C1 segment of cervical spinal cord (tissue), 14 donors: ENCODE measurements at places on chromosomes 5 and 9.

DNA sequence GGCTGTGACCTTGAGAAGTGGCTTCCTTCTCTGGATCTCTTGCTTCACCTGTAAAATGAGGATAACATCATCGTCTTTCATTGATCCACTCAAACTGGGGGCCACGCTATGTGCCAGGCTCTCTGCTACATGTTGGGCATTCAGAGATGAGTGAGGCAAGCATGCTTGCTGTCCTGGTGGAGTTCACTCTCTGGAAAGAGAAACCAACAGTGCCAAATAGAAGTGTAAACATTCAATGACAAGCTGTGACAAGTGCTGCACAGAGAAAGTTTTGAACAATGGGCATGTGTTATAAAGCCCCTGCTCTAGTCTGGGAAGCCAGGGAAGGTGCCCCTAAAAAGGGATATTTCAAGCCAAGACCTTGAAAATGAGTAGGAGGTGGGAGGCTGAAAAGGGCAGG is 50.9 kb upstream of the AFAP1L1 start:
- no peak for DNase-seq

DNA sequence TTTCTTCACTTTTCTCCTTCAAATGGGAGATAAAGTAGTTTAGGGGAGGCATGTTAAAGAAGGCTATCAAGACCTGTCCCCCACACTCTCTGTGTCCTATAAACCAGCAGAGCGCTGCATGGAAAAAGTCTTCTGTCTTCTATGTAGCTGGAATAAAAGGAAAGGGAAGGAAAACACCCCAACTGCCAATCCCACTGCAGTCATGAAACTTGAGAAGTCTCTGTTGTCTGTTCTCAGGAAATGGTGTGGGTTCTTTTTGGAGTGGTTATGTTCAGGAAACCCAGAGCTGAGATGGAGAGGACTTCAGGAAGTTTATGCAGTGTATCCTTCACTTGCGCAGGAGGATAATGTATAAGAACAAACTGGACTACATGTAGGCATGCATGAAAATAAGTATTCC is 274.3 kb downstream of the GAS1 start:
- no peak for DNase-seq

DNA sequence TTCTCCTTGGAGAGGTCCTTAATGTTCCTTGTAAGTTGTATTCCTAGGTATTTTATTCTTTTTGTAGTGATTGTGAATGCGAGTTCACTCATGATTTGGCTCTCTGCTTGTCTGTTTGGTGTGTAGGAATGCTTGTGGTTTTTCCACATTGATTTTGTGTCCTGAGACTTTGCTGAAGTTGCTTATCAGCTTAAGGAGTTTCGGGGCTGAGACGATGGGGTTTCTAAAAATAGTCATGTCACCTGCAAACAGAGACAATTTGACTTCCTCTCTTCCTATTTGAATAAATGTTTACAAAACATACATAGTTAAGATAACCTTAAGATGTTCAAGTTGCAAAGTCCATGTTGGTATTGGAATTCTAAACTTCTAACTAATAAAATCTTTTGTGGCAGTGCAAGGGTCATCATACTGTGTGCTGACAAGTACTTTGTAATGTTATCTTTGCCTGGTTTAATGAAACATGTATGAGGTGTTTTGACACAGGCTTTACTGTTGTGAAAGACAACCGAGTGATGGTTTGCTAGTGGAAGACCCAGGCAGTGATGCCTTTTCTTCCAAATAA is 286.2 kb downstream of the MRPS30 start:
- no peak for DNase-seq

DNA sequence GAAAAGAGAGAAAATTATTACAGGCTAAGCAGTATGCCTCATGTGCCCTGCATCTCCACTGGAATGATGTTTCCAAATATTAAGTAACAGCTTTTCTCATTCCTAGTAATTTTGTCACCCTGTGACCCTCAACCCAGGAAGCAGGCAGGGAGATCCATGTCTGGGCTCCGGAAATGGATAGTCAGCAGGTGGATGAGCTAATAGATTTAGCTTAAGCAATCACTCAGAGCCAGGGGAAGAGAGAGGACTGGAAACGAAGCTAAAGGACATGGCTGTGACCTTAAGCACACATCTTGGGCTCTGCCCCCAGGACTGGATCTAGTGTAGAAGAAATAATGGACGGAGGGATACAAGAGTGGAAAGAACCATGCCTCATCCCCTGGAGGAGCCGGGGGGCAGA is 89.5 kb downstream of the ARSB start:
- DNase-seq = no peak

DNA sequence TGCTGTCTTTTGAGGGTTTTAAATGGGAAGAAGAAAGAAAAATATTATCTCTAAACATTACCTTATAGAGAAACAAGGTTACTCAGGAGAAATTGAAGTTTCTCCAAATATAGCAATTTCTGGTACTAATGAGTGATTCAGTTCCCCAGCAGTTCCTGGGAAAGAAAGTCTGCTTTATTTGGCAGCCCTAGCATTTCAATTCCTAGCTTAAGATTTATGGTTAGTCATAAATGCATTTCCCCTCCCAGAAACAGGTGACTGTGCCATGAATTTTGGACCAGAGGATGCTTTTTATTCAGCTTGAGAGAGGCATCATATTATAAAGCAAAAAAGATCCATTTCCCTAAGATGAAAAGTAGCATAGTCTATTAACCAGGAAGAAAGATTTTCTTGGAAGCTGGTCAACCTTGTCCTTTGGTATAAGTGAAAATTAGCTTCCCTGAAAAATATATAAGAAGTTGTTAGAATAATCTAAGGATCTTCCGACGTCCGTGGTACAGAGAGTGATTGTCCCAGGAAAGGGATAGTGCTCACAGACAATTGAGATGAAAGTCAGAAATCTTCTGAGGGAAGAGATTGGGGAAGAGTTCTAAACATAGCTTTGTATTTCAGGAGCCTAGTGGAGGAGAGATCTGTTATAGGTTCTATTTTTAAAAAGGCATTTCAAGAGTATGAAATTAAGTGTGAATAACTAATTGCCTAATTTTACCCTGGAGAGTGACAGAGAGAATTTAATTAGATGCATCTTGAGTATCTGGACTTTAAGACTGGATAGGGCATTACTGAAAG is 164.9 kb downstream of the ESM1 start:
- DNase-seq = no peak

DNA sequence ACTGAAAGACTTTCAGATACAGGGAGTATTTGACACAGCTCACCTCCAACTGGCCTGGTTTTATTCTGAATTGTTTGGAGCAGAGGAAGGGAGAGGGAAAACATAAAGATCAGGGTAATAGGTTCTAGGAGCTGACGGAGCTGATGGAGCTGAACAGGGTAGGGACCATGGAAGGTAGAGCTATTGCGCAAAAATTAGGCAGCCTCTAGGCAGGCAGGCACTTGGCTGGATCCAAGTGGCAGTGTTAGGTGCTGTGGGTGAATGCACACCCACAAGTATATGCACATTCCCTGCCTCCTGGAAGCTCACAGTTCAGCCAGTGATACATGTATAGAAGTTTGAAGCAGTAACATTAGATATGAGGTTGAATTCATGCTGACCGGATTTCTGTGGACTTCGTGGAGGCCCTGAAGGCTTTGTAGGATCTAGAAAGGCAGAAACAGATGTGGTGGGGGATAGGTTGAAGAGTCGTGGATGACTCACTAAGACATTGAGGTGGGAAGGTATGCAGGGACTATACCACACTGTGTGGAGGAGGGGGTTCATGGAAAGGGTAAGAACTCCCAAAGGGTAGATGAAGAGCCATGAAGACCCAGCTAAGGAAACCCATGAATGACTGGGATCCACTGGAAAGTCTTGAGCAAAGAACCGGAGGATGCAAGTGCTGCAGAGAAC is 50.8 kb downstream of the WWC1 start:
- no peak for DNase-seq

GRCh38 chr5:180090769-180091546 is 19.4 kb upstream of the RNF130 start:
- DNase-seq = no peak

DNA sequence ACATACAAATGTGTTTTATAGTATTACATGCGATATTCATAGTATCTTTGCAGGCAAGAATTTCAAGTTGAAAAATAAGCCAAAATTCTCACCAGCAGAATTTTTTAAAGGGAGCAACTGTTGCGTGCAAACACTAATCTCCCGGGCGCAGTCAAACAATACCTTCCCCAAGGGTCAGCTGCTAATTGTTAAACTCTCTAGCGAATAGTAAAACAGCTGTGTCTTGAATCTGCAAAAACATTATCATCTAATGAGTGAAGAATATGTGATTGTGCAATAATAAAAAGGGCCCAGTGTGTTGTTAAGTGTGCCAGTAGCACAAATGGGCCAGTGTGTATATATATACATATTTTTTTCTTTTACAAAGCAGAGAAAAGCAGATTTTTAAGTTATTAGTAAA is 131.4 kb downstream of the CCDC192 start:
- no peak for DNase-seq

GRCh38 chr5:108763222-108763916 is 15.7 kb downstream of the FER start:
- DNase-seq = no peak

DNA sequence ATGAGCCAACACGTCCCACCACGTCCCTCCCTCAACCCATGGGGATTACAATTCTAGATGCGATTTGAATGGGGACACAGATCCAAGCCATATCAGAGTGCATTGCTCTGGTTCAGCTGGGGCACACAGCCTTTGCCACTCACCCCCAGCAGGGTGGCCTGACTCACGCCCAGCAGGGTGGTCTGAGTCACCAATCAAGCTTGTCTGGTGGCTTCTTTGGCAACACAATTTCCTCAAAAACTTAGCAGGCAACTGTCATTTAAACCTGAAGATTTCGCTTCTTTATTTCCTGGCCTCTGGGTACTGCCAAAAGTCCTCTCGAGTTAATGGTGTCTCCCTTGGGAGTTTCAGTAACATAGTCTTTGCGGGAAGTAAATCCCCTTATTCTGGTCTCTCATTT is 16.3 kb upstream of the SEMA5A start:
- DNase-seq = no peak

GRCh38 chr5:14778792-14779070 is 92.8 kb downstream of the ANKH start:
- no peak for DNase-seq

GRCh38 chr9:69785757-69786156 is 25.9 kb upstream of the PTAR1 start:
- no peak for DNase-seq

- DNase-seq = no peak
These were observed 33.5 kb downstream of the CSNK1G3 start for GRCh38 chr5:123545506-123545905.

- DNase-seq = no peak
These were observed 51.0 kb downstream of the ARHGAP26 start for GRCh38 chr5:142821034-142821732.

GRCh38 chr5:140923601-140924000 is 2.5 kb upstream of the PCDHAC1 start:
- no peak for DNase-seq

GRCh38 chr9:20620650-20621470 is 1.4 kb downstream of the MLLT3 start:
- DNase-seq = peak; percentile 48
